ENCODE measurements at places on chromosomes 12 and 14. TPM values are rescaled to one million over a fixed set of nuclear protein-coding genes. Genes with fewer than 3 reads are reported as not detected.

The SPX gene
- total RNA-seq, result 0.05 TPM

- no peak for DNase-seq
These were observed 5.0 kb upstream of the NPAS3 start for GRCh38 chr14:32933629-32934072.

The RFX4 gene
- total RNA-seq, result not detected

GRCh38 chr12:50016501-50017475 lies 8.5 kb downstream of the RACGAP1 start:
- peak; percentile 81 for DNase-seq

The A2ML1 gene
- 0.28 TPM for total RNA-seq

DNA sequence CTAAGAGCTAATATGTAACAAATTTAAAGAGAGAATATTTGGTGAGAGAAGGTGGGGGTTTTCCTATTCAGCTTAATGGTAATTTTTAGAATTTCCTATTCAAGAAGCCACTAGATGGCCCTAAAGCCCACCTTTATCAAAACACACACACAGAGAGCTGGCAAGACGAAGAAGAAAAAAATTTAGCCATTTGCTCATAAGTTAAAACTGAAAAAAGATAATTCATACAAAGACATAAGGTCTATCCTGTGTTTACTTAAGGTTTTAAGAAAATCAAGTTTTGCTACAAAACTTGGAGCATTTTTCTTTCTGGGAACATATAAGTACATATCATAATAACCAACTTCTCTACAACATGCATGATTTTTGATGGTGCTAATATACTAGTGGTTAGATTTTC lies 46.8 kb upstream of the PCED1B start:
- peak; percentile 73 for DNase-seq

The PGF gene
- 252 TPM for total RNA-seq

- peak; percentile 26 for DNase-seq
These were observed 6.9 kb downstream of the LRCOL1 start for GRCh38 chr12:132603240-132604150.

GRCh38 chr14:104357689-104358527 lies 219.5 kb downstream of the KIF26A start:
- DNase-seq, result no peak

- peak; percentile 98 for DNase-seq
These were observed 43.5 kb downstream of the SYNE2 start for GRCh38 chr14:63896278-63896720.

The SLC7A8 gene
- total RNA-seq, result not detected

The CCDC196 gene
- total RNA-seq, result not detected

DNA sequence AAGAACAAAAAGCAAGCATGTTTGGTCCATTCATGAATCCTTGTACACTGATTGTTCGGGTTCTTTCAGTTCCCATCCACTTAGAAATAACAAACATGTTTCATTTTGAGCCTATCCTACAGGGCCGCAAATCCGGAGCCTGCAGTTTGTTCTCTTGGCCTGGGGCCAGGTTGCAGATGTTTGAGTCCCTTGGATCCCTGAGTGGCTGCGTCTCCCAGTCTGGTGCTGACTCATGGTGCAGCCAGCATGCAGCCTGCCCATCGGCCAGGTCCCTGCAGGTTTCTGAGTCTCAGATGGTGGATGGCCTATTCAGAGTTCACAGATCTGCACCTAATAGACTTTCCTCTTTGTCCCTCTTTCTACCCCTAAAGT lies 1.9 kb upstream of the DYNC1H1 start:
- DNase-seq, result peak; percentile 68

The USP15 gene
- total RNA-seq, result 56.7 TPM

The LTB4R gene
- 3.6 TPM for total RNA-seq

GRCh38 chr12:25960961-25961360 lies 2.5 kb downstream of the RASSF8 start:
- DNase-seq, result peak; percentile 28

The NAB2 gene
- 9.6 TPM for total RNA-seq

The MYO1A gene
- not detected for total RNA-seq

DNA sequence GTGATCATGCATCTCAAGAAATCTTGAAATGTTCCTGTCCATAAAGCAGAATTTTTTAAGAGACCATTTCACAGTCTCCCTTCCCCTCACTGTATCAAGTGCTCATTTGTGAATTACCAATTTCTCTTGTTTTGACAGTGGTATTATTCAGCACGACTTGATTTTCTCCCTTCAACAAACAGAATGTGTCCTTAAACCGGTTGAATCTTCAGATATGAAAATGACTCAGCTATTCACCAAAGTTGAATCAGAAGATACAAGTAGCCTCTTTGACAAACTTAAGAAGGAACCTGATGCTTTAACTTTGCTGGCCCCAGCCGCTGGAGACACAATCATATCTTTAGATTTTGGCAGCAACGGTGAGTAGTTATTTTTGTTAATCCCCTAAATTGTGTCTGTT lies 25.5 kb upstream of the SNAPC1 start:
- DNase-seq, result no peak

- no peak for DNase-seq
These were observed 3.9 kb upstream of the PRB3 start for GRCh38 chr12:11273449-11273848.

- no peak for DNase-seq
These were observed 515.5 kb downstream of the C12orf50 start for GRCh38 chr12:87513536-87514280.

DNA sequence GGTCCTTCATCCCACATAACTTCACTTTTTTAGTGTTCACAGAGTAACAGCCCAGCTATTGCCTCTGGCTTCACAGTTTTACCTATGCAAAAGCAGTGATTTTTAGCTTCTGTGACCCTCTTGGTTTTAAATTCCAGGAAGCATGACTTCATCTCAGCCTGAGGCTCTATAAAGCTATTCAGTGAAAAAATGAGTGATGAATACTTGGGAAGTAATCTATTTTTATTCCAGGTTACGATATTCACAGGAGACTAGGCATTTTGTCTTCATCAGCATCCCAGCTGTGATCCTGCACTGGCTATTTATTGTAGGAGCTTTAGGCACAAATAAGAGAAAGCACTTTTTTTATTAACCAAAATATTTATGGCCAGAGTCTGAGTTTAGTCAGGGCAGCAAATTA lies 164.8 kb downstream of the SNAPC1 start:
- DNase-seq, result no peak

DNA sequence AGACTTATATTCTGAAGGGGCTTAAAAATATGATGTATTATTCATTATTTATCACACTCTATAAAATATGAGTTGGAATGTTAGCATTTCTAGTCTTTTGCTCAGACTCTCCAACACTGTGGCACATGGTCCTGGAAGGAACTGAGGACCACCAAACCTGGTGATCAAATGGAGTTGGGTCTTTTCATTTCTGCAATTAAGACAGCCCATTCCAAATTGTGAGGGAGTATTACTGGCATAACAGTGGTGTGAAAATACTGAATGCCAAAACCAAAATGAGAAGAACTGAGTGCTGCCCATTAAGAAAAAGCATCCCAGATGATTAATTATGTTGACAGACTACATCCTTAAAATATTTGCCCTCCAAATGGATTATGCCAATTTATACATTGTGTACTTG lies 90.8 kb downstream of the NPAS3 start:
- DNase-seq, result no peak

DNA sequence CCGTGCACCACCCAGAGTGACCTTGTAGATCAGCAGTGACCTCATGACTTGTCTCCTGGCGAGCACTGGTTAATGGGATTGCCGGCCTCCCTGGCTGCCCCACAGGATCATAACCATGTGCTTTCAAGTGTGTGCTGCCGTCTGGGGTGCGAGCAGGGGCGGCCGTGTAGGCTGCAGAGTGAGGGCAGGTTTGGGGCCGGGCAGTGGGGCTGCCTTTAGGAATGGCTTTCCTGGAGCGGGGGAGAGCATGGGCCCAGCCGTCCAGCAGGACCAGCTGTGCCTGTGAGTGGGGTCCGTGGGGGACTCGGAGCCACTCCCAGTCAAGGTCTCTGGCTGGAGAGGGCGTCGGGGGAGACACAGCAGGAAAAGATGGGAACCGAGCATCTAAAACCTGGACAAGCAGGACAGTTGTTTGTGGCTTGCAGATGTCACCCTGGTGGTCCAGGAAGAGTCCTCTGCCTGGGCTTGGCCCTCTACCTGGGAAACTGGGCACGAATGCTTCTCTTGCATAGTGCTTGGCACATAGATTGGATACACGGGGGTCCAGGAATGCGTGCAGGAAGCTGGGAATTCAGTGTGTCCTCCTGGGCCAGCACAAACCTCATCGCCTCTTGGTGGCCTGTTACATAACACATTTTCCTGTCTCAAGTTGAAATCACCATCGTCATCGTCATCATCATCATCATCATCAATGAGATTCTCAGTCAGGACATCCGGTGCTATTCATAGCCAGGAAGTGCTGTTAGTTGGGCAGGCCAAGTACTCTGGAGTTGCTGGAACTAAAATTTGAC lies 96.0 kb downstream of the ADGRD1 start:
- peak; percentile 24 for DNase-seq

The BDKRB1 gene
- not detected for total RNA-seq

- DNase-seq, result no peak
These were observed 700 bp downstream of the PRKAG1 start for GRCh38 chr12:49017891-49018260.

DNA sequence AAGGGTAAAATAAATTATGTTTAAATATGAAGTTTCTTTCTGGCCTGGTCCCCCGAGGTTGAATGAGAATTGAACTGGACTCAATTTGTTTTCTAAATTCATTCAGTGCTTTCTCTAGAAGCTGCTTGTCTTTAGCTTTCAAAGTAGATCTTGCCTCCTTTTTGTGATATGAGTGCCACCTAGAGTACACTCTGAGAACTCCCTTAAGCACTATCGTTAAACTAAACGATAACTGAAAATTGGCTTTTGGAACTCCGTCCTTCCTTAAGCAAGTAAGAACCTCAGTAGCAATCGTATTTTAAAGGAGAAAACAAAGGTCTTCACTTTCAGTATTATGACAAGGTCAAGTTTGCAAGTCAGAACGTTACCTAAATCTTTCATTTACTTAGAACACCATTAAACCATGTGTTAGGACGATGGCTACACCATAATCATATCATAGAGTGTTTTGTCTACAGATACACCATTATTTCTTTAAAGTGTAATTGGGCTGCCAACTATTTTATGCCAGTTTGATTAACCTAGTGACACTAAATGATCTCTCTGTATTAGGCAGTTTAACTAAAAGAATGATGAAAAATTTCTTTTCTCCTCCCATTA lies 364.8 kb downstream of the SNAPC1 start:
- peak; percentile 76 for DNase-seq

DNA sequence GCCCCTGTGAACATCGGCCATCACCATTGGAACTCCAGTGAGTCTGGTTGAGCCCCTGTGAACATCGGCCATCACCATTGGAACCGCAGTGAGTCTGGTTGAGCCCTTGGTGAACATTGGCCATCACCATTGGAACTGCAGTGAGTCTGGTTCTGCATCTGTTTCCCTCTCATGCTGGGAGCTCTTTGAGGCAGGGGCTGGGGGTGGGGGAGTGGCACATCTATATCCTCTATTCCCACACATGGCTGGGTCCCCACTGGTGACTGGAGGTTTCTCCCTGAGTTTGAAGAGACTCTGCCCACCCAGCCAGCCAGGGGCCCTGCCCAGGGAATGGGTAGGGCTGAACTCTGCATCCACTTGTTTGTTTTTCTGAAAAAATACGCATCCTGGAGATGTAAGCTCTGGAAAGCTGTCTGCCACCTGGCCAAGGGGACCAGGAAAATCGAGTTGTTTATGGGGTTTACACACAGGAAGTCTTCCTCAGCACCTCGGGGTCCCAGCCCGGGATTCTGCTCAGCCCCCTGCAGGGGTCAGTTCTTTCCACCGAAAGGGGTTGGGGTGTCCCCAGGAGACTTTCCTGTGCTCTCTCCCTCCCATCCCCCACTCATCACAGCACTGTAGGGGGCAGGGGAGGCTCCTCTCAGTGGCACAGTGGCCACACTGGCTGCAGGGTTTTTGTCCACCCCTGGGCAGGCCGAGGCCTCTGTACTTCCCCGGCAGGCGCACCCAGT lies 170.5 kb upstream of the GSC start:
- DNase-seq, result no peak

The CLECL1 gene
- total RNA-seq, result not detected

The GLIPR1L2 gene
- total RNA-seq, result 0.05 TPM

The FAM222A gene
- 0.17 TPM for total RNA-seq

The SYNE3 gene
- 33.6 TPM for total RNA-seq

DNA sequence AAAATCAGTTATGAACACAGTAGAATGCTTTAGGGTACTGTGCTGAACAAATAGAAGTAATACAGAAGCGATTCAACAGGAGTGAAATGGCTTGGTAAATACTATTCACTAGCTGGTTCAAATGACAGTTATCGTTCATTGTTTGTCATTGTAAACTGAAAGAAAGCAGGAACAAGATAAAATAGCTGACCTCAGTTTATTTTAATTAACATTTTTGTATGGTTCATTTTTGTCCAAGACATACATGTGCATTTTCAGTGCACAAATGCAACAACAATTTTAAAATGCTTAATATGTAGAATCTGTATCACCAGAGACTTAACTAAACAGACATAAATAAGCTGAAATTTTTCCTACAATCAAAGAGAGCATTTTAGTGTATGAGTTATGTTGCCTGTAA lies 49.9 kb downstream of the ALX1 start:
- no peak for DNase-seq

DNA sequence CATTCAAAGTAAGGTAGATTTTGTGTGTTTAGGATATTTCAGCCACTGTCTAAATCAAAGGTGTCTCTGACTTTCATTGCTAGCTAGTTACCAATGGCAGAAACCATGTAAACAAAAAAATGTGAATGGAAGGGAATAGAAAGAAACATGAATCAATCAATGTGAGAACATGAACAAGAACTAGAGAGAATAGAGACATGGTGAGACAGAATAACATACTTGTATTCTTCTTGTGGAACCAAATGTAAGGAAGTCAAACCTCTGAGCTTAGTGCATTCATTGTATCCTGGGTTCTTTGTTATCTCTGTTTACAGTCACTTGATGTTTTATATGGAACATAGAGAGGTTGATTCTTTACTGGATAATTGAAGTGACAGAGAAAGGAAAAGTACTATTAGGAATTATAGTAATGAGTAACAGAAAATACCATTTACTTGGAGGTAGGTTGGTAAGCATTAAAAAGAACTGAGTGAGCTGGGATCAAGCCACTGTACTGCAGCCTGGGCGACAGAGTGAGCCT lies 2.6 kb upstream of the WNK1 start:
- no peak for DNase-seq

- no peak for DNase-seq
These were observed 100.7 kb downstream of the ITPR2 start for GRCh38 chr12:26732005-26732908.

GRCh38 chr14:88289234-88289633 lies 33.8 kb downstream of the KCNK10 start:
- DNase-seq, result no peak

- DNase-seq, result no peak
These were observed 214.2 kb downstream of the CACNA1C start for GRCh38 chr12:2266666-2267620.

- DNase-seq, result peak; percentile 47
These were observed 1.5 kb downstream of the PTMS start for GRCh38 chr12:6767353-6768319.

DNA sequence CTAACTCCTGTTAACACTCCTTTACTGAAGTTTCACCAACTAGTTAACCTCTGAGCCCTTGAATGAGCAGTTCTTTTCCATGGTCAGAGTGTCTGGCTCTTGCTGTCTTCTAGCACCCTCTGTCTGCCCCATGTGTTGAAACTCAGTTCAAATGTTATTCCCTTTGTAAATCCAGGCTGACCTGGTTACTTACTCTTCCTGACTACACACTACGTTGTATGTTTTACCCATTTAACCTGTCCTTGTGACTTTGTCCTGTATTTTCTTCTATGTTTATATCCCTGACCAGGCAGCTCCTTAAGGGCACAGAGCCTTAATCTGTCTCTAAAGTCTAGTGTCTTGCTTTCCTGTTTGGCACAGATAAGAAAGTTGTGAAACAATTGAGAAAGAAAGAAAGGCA lies 389.0 kb upstream of the RPL10L start:
- no peak for DNase-seq

- peak; percentile 95 for DNase-seq
These were observed 193.8 kb downstream of the CHST11 start for GRCh38 chr12:104650541-104650940.

The NGB gene
- not detected for total RNA-seq
